NCI-H226 (cell line): ENCODE measurements at places on chromosomes 5 and 9.
A peak's percentile ranks its signal among the peaks of the same experiment; 100 is the strongest.

DNA sequence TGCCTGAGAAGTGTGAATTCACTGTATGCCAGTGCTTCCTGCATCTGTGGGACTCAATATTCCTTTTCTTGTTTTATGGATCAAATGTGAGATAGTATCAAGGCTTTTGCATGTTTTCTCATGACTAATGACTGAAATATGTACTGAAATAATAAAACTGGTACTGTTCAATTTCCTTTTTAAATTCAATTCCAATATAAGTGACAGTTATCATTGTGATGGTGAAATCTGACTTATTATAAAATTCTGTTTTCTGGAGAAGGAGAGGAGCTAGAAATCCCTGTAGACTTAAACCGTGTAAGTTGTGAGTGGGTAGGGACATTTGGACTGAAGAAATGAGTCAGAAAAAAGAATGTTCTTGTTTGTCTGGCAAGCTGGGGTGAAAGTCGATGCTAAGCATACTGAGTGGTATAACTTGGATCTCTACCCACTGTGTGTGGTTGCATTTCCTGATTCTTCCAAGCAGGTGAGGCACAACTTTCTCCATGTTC lies 245.2 kb downstream of the EFNA5 start:
- DNase-seq = peak; percentile 84

GRCh38 chr5:126778675-126779403 lies 1.9 kb downstream of the LMNB1 start:
- DNase-seq = no peak

- no peak for DNase-seq
Observed at GRCh38 chr9:135339378-135339973, 140.1 kb upstream of the PPP1R26 start.

- peak; percentile 15 for DNase-seq
Observed at GRCh38 chr9:110936719-110937452, 101.4 kb downstream of the LPAR1 start.

- DNase-seq = no peak
Observed at GRCh38 chr5:122073018-122073417, 5.0 kb downstream of the LOX start.

DNA sequence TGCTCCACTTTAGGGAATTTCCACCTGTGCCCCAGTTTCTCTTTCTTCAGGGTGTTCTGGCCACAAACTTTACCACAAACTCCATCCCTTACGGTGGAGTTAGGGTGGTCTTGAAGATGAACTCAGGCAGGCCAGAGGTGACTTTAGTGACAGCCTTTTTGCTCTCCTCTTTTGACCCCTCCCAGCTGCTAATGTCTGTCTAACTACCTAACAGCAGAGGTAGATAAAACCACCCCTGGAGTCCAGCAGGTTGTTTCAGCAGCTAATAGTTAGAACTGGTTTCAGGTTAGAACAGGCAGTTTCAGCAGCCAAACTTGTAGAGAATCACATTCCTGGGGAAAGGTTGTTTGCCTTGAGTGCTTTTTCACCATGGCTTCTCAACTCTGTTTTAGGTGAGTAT lies 971.3 kb upstream of the CDH18 start:
- no peak for DNase-seq

DNA sequence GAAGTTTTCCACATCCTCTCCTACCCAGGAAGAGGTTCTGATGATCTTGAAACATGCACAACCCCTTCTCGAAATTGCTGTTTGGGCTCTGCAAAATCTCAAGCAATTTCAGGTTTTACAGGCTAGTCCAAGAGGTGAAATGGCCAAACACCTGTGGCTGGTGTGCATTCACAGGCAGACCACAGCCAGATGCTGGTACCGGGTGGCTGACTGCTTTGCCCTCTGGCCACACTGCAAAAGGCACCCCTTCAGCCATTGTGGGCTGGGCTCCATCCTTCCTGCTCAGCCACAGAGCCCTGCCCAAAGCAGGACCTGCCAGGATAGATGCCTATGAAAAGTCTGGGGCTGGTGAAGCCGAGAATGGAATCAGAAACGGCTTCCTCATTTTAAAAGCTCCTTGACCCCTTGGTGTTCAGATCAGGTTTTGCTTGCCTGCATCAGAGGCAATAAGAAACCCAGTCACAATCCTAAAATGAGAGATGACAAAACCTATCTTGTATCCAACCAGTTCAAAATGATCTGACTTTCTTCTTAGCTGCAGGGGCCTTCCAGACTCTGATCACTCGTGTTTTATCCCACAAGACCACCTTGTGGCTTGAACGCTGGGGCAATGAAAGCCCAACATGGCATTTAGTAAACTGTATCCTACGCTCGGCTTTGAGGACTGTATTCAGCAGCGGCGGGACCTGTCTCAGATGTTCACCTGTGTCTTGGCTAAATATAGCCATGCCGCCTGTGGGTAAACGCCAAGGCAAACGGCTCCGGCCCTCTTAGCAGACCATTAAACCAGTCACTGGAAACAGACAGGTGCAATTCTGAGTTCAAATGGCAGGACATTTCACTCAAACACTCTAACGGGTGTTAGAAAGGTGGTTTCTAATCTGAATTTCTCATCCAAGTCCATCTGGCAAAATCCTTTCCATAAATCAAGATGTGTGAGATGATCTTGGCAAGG lies 49.6 kb downstream of the EPB41L4B start:
- DNase-seq = no peak

DNA sequence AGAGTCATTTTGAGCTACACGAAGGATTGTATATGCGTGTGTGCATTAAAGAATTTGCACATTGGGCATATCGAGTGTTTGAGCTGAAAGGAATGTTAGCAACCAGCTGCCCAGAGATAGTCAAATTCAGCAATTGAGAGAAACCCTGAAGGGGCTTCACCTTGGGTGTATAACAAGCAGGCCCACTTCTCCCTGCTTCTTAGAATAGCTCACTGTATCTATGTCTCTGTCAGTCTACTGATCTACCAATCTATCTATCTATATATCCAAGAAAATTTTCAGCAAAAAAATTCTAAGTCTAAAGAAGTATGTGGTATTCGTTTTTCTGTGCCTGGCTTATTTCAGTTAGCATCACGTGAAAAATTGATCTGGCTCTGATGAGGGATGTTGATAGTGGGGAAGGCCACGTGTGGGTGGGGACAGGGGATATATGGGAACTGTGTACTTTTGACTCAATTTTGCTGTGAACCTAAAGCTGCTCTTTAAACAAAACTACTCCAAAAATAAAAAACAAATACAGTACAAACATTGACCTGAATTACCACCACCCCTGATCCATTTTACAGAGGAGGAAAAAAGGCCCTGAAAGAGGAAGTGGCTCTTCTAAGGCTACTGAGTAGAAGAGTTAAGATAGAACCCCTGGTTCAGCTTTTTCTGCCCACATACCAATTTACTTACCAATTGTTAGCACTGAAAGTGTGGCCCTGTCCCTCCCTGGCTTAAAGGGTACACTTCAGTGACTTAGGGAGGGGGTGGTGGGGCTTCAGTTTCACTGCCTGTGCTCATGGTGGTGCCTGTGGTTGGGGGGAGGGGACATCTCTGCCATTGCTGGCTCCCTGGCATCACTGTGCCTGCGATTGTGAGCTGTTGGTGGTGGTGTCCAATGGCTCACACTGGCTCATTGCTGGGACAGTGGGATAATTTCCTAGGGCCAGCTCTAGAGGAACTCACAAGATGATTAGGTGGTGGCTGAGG lies 141.8 kb downstream of the DOCK2 start:
- DNase-seq = no peak

GRCh38 chr9:13279284-13280141 lies at the start of gene MPDZ:
Gene MPDZ, minus strand, starts transcription at chr9:13279692. Its CDS starts 29,377 bp downstream, at chr9:13250315.
- peak; percentile 49 for DNase-seq

DNA sequence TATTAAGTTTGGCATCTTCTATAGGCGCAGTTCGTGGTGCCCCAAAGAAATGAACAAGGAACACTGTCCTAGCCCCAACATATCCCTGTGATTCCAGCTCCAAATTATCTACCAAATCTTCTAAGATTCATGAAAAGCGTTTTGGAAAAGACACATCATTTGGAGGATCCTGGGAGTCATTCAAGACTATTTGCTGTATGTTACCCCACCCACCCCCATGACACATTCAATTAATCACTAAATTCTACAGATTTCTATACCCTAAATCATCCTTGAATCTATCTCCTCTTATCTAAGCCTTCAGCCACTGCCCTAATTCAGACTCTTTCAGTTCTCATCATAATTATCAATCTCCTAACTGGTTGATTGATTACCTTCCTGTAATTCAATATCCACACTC lies 5.5 kb upstream of the RUSC2 start:
- DNase-seq = no peak

GRCh38 chr5:75286211-75286773 lies 49.6 kb upstream of the ANKRD31 start:
- no peak for DNase-seq
